ENCODE measurements at places on chromosomes 16 and 17. TPM values are rescaled to one million over a fixed set of nuclear protein-coding genes. Genes with fewer than 3 reads are reported as not detected.

Gene PNMT
- total RNA-seq, result 0.96 TPM

Gene TPPP3
- total RNA-seq, result 0.64 TPM

Gene ANKS4B
- not detected for total RNA-seq

Gene CDH8
- 3.4 TPM for total RNA-seq

Gene SLC38A8
- total RNA-seq, result not detected

Gene KCTD2
- 10.0 TPM for total RNA-seq

Gene PSMB3
- total RNA-seq, result 359 TPM

Gene C17orf50
- not detected for total RNA-seq

Gene GDPD1
- 4.0 TPM for total RNA-seq

Gene KRT222
- total RNA-seq, result not detected

All from A375 (cell line).